ENCODE measurements at places on chromosomes 11 and 22. TPM values are rescaled to one million over a fixed set of nuclear protein-coding genes. Genes with fewer than 3 reads are reported as not detected.

GRCh38 chr11:27166130-27166529, 125.5 kb downstream of the BBOX1 start:
- DNase-seq = no peak

- DNase-seq = no peak
Observed at GRCh38 chr22:46604306-46604690, 15.9 kb upstream of the GRAMD4 start.

DNA sequence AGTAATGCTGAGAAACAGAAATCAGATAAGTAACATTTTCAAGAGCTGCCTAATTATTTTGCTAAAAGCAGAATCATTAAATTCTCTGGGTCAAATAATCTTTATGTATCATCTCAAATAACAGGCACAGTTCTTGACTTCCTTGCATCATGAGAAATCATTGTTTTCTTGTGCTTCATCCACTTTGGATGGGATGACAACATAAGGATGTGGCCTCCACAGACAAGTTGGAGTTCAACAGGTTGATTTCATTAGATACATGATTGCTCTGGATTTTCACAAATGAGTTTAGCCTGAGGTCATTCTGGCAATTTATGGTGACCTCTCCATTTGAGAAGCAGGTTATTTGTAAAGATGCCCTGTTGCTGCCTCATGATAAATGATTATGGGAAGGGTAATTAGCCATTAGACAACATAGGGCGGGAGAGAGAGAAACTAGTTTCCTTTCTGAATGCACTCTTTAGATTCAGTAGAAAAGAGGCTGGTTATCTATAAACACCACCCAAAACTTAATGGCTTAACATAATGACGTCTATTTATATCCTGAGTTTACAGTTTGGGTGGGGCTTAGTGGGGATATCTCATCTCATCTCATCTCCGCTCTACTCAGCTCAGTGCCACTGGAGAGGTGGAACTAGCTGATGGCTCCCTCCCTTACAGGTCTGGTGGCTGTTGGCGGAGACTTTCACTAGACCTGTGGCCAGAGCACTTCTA, 35.0 kb upstream of the ADORA2A start:
- DNase-seq = no peak

DNA sequence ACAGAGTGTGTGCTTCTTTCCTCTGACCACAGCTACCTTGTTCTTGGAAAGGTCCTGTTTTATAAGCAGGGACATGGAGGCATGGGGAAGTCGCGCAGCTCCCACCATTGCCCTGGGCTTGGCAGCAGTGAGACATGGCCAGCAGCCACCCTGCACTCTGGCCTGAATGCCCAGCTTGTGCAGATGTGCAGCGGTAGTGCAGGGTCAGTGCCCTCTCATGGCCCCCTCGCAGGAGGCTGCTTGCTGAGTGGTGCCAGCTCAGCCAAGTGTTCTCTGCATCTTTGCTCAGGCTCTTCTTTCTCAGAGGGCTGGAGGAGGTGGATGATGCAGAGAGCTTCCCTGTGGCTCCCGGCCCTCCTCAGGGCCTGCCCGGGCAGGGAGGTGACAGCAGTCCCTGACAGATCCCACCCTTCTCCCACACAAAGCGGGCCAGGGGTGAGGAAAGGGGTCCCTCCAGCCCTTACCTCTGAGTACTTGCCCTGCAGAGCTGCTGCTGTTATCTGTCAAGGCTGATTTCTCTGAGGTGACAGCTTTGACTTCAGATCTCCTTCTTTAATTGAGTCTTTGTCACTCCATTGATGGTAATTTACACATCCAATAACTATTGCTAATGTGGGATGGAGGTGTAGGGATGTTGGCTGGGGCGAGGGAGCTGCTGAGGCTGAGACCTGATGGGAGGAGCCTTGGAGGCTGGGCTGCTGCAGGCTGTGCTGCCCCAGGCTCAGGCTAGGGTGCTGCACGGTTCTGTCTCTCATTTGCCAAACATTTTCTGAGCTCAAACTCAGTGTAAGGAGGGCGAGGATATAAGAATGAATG, 47.4 kb upstream of the B3GAT1 start:
- no peak for DNase-seq

DNA sequence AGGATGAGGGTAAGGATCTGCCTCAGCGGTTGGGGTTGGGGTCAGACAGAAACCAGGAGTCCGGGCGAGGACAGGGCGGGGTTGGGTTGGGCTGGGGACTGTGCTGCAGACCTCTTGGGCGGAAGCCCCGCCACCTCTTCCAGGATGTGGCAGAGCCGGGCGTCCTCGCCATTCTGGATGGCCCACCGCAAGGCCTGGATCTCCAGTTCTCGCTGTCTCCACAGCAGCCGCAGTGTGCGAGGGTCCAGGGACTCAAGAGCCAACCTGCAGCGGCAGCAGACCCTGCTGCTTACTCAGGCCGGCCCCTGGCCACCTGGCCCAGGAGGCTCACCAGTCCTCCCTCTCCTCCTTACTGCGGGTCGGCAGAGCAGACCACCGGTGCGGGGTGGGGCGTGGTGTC, 2.0 kb downstream of the LMNTD2 start:
- DNase-seq = no peak

LYVE1 gene
- 0.05 TPM for total RNA-seq

All from renal cortical epithelial cell (primary cell).